ENCODE measurements at places on chromosomes 11 and 22.

- DNase-seq: no peak
Observed at GRCh38 chr11:36116161-36116560, 172.3 kb downstream of the LDLRAD3 start.

DNA sequence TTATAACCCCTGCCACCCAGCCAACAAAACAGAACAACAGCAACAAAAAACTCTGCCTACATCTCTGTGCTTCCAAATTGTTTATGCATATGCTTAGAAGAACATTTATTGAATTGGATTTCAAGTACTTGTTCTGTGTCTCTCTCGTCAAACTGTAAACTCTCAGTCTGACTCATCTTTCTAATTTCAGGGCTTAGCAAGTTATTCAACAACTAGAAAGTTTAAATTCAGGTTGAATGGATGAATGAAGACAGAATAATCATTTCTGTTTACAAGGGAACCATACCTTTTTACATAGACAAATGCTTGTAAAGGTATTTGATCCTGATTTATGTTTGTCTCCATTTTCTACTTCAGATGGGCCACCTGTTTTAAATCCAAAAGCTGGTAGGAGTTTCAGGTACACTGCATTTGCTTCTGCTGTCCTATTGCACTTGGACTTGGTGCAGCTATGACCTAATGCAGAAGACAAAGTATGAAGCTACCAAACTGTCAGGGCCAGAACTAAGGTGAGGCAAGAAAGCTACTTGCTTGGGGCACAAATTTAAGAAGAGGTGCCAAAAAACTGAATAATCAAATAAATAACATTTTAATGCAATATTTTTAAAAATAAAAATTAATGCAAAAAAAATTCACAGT lies 1.6 kb upstream of the FBXO3 start:
- no peak for DNase-seq

- DNase-seq: no peak
Observed at GRCh38 chr11:77042111-77042726, 8.0 kb downstream of the B3GNT6 start.

GRCh38 chr11:59114344-59114743 lies 7.3 kb downstream of the FAM111B start:
- DNase-seq: no peak

DNA sequence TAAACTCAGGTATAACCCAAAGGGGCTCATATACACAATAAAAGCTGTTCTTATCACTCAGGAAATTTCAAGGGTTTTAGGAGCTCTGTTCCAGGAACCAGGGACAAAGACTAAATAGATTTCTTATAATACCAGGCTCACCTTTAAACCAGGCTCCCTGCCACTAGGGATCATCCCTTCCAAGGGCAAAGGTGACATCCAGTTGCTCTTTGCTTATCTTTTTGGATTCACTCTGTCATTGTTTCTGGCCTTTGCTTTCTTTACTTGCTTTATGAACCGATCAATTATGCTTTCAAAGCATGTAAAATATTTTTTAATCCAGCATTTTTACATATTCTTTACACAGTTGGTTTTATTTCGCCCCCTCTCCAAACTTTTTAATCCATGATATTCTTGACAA lies 321.7 kb upstream of the SYN3 start:
- no peak for DNase-seq

DNA sequence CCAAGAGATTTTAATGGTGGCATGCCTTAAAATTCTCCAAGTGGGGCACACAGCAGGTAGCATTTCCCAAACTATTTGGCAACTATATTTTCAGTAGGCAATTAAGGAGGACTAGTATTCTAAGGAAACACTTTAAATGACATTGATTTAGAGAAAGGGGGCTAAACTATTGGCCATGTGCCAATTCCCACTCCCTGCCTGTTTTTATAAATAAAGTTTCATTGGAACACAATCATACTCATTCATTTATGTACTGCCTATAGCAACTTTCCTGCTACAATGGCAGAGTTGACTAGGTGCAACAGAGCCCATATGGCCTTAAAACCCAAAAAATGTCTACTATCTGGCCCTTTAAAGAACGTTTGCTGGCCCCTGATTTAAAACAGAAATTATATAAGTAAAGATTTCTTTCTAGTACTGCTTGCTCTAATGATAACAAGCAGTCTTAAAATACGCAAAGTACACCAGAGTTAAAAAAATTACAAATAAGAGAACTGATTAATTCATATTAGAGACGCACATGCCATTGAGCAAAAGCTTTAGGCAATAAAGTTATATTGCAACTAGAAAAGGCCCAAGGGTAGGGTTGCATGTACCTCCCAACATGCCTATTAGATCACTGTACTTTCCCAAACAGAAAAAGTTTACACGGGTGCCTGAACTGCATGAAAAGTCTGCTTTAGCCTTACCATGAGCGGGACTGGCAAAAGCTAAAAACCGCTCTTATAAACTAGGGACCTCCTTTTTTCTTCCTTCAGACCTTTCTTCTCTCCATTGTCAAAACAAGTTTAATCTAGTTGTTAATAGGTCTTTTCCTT lies 14.2 kb downstream of the E2F8 start:
- DNase-seq: no peak
